NT2/D1 (cell line): ENCODE measurements at places on chromosomes 13 and 19.

GRCh38 chr13:67036699-67037457 is 193.3 kb downstream of the PCDH9 start:
- DNase-seq, result no peak

DNA sequence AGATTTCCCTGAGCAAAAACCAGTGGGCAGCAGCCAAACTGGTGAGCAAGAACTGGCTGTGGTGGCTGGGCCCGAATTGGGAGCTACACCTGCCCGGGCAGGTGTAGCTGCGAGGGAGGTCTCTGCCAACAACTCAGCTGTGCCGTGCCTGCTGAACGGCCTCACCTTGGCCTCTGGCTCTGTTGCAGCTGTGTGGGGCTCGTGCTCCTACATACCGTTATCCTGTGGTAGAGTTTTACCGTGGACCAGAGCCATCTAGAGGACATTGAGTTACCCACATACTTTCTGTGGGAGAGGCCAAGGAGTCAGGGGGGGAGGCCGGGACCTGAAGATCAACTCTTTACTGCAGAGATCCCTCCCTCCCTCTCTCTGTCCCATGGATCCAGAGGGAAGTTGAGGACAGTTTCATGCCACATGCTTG is 113.2 kb downstream of the TM9SF2 start:
- no peak for DNase-seq

DNA sequence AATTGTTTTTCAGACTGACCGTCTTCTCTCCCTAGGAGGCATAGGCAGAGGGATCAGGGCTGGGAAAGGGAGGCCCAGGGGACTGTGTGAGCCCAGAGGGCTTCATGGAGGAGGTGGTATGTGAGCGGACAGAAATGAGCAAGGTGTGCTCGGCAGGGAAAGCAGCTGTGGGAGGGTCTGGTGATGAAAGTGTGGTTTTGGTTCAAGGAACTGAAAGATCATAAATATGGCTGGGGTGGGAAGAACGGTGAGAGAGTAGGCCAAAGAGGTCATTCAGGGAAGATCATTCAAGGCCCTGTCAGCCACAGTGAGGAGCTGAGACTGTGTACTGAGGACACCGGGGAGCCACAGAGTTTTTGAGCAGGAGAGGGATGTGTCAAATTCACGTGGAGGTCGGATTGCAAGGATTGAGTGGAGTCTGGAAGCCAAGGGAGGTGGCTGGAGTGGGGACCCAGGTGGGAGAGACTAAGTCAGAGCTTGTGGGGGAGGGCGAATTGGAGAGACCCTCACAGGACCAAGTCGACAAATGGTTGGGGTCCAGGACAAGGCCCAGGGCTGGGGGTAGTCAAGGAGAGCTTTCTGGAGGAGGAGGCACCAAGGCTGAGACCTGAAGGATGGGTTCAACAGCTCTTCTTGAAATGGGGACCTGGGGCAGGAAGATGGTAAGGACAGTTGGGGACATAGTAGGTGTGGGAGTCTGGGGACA is 7.6 kb downstream of the PLD3 start:
- no peak for DNase-seq

DNA sequence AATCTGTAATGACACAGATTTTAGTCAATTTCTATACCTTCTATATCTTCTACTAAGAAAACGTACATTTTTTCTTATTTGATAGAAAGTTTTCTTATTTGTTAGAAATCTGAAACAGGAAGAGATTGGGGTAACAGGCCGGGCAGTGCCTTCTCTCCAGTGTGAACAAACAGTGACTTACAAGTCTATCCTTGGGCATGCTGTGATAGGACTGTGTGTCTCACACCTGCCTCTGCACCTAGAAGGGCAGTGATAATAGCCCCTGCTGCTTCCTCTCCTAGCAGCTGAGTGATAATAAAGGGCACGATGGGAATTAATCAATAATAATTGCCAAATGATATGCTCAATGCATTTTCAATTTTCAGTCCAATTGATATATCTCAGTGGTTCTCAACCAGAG is 1.4 kb downstream of the TMEM272 start:
- no peak for DNase-seq

GRCh38 chr13:100658363-100658762 is 16.2 kb downstream of the TMTC4 start:
- DNase-seq, result no peak

- no peak for DNase-seq
Observed at GRCh38 chr19:6060600-6061375, 49.5 kb downstream of the RFX2 start.

DNA sequence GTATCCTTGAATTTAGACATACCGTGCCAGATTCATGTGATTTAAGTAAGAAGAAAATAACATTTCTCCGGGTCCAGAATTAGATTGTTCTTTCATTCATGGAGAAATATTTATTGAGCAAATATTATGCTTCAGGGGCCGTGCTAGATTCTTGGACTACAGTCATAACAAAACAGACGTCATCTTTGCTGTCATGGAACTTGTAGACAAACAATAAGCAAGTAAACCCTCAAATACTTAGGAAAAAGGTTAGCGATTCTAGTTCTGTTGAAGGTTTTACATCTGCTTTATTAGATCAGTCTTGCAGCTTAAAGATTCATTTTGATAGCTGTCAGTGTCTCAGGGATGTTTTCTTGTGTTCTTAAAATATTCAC is 16.9 kb downstream of the ZNF507 start:
- no peak for DNase-seq

- DNase-seq, result no peak
Observed at GRCh38 chr13:95188128-95188527, 113.1 kb downstream of the ABCC4 start.

DNA sequence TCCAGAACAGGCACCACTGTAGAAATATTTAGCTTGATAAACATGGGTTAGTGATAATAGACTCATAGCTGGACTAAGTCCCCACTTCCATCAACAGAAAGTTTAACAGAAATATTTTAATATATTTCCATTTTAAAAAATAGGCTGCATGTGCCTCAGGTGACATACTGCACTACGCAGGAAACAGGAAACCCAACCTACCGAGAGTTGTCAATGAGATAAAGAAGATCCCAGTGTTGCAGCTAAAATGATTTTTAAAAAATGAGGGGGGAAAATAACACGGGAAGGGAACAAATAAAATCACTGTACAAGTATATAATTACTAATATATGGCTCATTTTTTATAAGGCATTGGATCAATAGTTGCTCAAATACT is 154.8 kb downstream of the TBC1D4 start:
- no peak for DNase-seq

- DNase-seq, result no peak
Observed at GRCh38 chr19:2337329-2337707, 8.8 kb downstream of the SPPL2B start.

DNA sequence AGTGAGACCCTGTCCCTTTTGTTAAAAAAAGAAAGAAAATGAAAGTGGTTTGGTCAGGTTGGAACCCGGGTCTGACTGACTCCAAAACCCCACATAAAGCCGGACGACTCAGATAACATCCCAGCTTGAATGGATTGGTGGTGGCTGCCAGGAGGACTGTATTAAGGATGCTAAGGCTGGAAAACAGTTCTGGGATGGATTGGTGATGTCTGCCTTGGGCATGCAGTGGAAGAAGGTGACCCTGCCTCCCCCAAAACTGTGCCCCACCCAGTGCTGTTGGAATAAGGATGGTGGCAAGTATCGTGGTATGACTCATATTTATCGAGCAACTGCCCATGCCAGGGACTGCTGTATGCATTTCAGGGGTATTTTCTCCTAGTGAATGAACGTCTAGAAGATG is 18.5 kb upstream of the COLGALT1 start:
- DNase-seq, result no peak

DNA sequence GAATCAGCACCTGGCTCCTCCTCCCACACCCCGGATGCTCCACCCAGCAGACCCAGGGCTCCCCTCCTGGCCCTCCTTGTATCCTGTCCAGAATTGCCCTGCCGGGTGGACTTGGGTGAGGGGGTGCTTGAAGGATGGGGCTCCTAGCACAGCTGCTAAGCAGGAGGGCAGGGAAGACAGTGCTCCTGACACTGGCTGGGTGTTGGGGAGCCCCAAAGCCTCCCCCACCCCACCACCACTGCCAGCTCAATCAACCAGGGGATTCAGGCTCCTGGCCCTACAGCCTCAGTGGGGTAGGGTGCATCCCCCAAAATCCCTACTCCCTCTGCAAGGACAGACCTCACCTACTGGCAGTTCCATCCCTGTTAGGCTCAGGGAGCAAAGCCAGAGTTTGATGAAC is 2.6 kb upstream of the CYP4F11 start:
- no peak for DNase-seq

DNA sequence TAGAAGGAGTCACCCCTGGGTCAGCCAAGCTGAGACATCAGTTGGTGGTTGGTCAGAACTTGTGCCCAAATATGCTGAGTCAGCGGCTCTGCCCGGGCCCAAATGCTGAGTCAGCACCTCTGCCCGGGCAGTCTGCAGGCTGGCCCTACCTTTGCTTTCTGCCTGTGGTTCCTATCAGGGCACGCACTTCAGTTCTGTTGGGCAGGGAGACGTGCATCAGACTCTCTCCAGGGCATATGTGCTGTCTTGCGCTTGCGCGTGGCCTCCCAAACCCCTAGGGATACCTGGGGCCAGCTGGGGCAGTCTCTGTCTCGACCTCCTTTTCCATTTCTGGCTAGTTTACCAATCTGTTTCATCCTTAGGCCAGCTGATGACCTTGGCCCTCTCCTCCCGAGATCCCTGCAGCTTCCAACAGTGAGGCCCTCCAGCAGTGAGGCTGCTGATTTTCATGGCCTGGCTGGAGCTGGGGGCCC is 24.4 kb upstream of the LDLR start:
- no peak for DNase-seq

GRCh38 chr13:66410314-66410713 is 819.8 kb downstream of the PCDH9 start:
- no peak for DNase-seq
